ENCODE measurements at places on chromosomes 5 and 9.

GRCh38 chr5:66779528-66779927 is 183.3 kb downstream of the MAST4 start:
- no peak for DNase-seq

DNA sequence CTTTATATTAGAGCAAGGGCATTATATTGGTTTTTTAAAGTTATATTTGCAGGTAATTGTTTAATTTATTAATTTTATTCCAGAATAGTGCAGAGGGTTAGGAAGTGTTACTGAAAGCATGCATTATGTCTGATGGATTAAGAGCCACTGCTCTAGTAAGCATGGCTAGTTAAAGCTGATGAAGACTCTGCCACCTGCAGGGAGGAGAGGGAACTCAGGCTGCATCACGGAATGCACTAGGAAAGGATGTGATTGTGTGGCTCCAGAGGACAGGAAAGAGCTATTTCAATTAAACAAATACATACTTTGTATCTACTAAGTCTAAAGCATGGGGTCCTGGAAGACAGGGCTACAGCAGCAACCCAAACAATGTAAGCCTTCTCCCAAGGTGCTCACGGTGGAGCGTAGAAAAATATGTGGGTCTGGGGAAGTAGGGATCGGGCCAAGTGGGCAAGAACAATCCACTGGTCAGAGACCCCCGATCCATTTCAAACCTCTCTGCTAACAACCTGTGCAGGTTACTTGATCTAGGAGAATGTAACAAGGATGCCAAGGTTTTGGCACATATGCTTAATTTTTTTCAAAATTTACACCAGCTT is 15.3 kb upstream of the GRXCR2 start:
- DNase-seq = peak; percentile 77

GRCh38 chr9:125932746-125933455 is 185.7 kb downstream of the PBX3 start:
- DNase-seq = no peak

DNA sequence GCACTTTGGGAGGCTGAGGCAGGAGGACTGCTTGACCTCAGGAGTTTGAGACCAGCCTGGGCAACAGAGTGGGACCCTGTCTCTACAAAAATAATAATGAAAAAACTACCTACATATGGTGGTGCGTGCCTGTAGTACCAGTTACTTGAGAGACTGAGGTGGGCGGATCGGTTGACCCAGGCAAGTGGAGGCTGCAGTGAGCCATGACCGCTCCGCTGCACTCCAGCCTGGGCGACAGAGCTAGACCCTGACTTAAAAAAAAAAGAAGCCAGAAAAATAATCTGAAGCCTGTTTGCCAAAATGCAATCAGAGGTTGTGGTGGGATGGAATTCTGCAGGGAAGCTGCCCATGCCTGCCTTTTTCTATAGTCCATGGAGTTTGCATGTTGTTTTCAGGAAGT is 50.4 kb upstream of the GGTA1 start:
- no peak for DNase-seq

- DNase-seq = no peak
Measured at GRCh38 chr9:122816163-122816867, 12.1 kb downstream of the PDCL start.

DNA sequence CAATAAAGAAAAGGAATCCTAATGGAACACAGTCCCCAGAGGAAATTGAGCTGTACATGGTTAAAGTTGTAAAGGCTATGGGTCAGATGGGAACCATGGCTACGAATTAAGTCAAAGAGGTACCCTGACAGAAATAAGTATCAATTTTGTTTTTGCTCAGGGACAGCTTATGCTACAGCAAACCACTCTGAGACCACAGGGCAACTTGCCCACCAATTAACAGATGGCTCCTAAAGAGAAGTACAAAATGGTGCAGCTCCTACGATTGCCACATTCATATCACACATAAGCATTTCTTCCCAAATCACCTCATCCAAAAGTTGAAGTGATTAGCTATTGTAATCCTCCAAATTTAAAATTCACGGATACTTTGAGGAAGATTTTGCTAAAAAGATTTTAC is 83.0 kb downstream of the ELAVL2 start:
- DNase-seq = no peak

- peak; percentile 49 for DNase-seq
Measured at GRCh38 chr5:33423018-33423630, 17.6 kb upstream of the TARS1 start.

DNA sequence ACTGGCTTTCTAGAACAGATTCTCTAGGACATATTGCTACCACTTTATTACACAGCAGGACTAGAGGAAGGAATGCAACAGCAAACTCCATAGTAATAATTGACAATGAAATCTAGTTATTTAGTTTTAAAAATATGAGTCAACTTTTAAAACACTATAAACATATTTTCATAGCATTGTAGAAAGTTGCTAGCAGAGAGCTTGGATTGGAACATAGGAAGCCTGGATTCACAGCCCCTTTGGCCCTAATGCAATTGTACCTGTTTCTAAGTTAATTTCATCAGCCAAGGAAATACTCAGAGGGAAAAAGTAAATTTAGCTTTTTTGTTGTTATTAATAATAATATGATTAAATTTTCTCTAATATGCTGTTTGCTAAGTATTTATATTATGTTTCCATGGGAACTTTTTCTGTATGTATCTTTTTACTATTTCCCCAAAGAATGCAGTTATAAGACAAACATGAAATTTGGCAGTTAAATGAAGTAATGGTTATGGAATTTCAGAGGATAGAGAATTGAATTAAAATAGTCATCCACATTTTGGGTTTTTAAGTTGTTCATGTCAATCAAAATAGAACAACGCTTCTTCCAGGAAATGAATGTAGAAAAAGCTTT is 45.6 kb downstream of the VCAN start:
- no peak for DNase-seq

GRCh38 chr5:151660616-151661495 is 25.9 kb downstream of the SPARC start:
- DNase-seq = peak; percentile 47

- no peak for DNase-seq
Measured at GRCh38 chr5:174191076-174191475, 145.6 kb downstream of the NSG2 start.

GRCh38 chr5:62182802-62183201 is 123.2 kb upstream of the KIF2A start:
- no peak for DNase-seq

GRCh38 chr5:167819406-167819805 is 472.0 kb upstream of the WWC1 start:
- DNase-seq = no peak

DNA sequence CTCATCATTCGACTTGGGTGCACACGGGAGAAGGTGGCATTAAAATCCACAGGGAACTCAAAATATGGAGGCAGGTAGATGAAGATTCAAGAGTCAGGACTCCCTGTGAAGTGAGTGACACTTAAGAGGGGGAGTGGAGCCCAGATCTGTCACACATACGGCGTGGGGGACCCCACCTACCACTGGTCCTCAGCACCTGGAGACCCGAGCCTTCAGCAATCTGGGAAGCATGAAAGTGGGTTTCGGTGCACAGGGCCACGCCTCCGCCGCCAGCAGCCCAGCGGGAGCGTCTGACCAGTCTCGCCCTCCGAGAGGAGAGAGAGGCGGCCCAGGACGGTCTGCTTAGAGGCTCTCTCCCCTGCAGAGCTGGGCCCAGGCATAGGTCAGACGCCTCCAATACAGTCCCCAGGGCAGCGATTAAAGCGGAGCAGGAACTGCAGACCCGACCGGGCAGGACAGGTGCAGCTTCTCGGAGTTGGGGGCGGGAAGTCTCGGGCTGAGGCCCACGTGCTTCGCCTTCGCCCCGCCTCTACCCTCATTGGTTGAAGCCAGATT is 639 bp upstream of the SLC2A8 start:
- DNase-seq = no peak

DNA sequence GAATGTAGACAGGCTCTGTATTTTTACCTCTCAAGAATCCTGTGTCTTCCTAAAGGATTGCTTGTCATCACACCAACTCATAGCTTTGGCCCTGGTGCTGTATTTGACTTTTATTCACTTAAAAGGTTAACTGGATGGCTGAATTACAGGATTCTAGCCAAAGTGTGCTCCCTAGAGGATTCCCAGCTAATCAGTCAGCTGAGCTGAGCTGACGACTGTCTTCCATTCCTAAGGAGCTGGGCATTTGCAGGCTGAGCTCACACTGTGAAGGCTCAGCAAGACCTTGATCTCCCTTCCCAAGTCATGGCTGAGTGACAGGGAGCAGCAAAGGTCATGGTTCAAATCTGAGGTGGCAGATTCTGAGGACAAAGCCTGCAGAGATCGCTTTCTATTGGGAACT is 59.0 kb upstream of the PALM2AKAP2 start:
- no peak for DNase-seq

GRCh38 chr9:98931600-98932389 is 11.9 kb upstream of the COL15A1 start:
- DNase-seq = no peak

- DNase-seq = no peak
Measured at GRCh38 chr9:108434036-108434435, 421.8 kb downstream of the ACTL7B start.

DNA sequence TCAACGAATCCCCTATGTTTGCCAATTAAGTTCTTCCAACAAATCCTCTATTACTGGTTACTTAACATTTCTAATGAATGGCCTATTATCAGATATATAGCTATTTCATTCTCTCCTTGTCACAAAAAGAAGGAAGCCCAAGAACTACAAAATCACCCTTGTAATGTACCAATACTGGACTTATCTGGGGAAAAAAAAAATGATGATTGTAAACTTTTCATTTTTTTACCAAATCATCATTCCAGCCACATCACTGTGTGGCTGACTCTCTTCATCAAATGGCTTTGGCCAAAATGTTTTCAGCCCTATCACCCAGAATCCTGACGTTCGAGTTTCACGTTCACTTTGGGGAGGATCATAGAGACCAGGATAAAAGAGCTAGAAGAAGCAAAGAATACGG is 216.7 kb downstream of the ACTL7B start:
- no peak for DNase-seq

DNA sequence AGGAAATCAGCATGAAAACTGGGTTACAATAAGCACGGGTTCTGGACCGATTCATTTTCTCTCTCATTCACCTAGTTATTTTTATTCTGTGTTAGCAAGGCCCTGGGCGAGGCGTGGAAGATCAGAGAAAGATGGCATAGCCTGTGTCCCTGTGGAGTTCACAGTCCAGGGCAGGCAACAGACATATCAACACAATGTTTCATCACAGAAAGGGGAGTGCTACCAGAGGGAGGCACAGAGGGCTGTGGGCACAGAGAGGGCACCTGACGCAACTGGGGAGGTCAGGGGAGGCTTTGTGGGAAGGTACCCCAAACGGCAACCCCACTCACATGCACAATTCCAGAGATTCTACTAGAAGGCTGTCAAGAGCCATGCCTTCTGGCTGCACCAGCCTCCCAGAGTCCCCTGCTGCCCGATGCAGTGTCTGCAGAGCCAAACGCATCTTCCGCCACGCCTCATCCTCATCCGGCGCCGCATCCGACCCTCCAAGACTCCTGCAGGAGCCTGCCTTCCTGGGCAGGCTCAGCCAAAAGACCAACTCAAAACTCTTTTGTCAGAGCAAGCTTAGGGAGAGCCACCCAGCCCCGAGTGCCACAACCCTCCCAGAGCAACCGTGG is 1.4 kb downstream of the FAM193B start:
- no peak for DNase-seq

GRCh38 chr9:23307731-23308513 is 518.1 kb downstream of the ELAVL2 start:
- no peak for DNase-seq

- DNase-seq = no peak
Measured at GRCh38 chr9:3500044-3500443, 25.8 kb downstream of the RFX3 start.

- DNase-seq = no peak
Measured at GRCh38 chr5:18965893-18966292, 1022.1 kb downstream of the CDH18 start.

GRCh38 chr5:124606543-124606942 is 139.9 kb downstream of the ZNF608 start:
- no peak for DNase-seq

- peak; percentile 73 for DNase-seq
Measured at GRCh38 chr9:82606492-82607382, 456.2 kb downstream of the RASEF start.

DNA sequence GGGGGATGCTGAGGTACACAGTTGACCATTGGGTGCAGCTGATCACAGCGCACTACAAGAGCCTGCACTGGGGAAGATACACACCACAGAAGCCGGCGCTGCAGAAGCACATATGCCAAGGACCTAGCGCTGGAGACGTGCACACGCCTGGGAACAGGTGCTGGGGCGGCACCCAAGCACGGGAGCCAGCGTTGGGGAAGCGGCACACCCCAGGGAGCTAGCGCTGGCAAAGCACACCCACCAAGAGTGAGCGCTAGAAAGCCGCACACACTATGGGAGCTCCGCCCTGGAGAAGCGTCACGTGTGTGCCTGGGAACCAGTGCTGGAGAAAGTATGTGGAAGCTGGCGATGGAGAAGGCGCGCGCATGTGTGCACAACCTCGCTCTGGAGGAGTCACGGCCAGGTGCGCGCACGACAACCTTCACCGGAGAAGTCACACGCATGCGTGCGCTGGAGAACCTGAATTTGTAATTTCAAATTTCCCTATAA is 4.5 kb downstream of the FANCC start:
- peak; percentile 82 for DNase-seq

- no peak for DNase-seq
Measured at GRCh38 chr9:38195737-38196161, 126.7 kb upstream of the SHB start.
